ENCODE measurements at places on chromosomes 7 and 10.
A peak's percentile ranks its signal among the peaks of the same experiment; 100 is the strongest.

- no peak for DNase-seq
Observed at GRCh38 chr7:115654384-115655214, 376.0 kb downstream of the TFEC start.

DNA sequence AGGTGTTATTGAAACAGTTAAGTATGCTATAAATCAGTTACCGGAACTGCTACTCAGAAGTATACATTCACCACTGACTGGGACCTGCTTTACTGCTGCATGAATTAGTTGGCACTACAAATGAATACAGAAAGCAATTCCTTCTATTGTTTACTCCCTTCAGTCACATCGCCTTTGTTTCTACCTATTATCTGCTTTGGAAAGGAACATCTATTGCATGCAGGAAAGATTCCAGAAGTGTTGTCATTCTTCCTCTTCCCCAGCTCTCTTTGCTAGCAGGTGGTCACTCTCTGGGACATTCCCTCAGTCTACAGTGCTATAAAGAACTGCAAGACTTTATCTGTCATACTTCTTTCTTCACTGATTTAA, 131.3 kb downstream of the ANK3 start:
- DNase-seq: no peak

- no peak for DNase-seq
Observed at GRCh38 chr7:50450590-50451032, 461 bp upstream of the FIGNL1 start.

- DNase-seq: peak; percentile 42
Observed at GRCh38 chr7:5595545-5596045, 172.0 kb upstream of the TNRC18 start.

GRCh38 chr10:77820349-77820748, 106.2 kb downstream of the DLG5 start:
- no peak for DNase-seq

DNA sequence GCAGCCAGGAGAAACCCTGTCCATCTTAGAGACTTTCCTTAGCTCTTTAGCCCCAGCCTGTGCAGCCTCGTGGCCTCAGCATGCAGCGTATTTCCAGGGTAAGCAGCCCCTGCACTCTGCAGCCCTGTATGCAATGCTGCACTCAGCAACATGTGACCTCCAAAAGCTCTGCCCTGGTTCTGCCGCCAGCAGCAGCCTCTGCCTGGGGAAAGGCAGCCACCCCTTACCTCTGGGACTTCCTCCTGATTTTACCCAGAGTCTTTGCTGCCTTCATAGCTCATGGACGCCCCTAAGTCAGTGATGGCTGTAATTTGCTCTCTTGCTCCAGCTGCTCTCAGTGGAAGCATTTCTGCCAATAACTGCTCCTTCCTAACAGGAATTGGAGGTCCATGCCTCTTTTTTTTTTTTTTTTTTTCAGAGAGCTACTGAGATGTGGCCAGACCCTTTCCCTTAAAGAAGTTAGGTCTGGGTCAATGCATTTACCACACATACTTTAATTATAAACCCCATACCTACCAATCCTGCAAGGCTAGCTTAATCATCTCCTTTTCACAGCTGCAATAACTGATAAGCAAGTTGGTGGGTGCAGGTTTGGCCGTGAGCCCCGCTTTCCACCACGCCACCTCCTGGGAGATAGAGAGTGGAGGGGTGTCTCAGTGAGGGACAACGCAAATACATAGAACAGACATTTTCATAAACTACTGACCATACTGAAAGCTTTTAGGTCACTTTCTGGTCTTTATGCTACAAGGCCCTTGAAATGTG, 71.7 kb downstream of the RAMP3 start:
- DNase-seq: no peak
